Activated T-helper 2 cell treated with anti-CD3 and anti-CD28 coated beads, Interferon-gamma antibody, Interleukin-2, Interleukin-4, amounts not matched to agents 10 μg/mL and 5 μg/mL and 100 μg/mL, durations not matched to agents 14 hours and 24 hours and 36 hours (primary cell): ENCODE measurements at places on chromosomes 7 and 10.

DNA sequence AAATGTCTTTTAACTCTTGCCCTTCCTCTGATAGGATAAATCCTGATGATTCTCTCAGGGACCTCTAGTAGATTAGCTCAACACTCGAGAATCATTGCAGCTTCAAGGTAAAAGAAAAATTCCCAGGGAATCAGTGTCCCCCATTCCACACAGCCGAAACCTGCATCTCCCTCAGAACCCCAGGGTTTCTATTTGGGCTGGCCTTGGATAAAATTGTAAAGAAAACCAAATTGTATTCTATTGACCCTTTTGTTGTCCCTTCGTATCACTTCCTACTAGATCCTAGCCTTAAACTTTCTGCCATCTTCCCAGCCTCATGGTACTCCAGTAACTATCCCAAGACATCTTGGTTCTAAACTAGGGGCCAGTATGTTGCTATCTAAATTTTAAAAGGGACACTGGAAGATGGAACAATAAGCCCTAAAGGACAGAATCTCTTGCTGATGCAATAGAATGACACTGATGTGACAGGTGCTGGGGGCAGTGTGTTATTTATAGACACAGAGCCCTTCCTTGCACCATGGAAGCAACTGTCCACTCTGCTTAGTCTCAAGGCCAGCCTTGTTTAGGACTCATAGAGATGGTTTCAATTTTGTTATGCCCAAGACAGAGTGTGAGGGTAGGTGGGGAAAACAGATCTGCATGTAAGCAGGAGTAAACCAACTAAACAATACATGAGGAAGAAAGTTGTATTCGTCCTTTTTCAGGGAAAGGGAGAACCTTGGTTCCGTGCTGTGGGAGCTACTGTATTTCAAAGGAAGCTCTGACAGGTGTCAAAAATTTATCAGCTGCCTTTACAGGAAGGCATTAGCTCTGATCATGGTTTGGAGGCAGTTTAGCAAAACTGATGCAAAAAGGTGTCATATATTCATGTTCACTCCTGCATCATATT is 7.6 kb downstream of the ASB15 start:
- DNase-seq, result no peak

GRCh38 chr7:114627231-114627630 is 212.6 kb downstream of the FOXP2 start:
- no peak for DNase-seq

- DNase-seq, result no peak
Observed at GRCh38 chr10:114444819-114445218, 40.5 kb upstream of the AFAP1L2 start.

- DNase-seq, result no peak
Observed at GRCh38 chr7:135990258-135990657, 13.1 kb upstream of the MTPN start.

DNA sequence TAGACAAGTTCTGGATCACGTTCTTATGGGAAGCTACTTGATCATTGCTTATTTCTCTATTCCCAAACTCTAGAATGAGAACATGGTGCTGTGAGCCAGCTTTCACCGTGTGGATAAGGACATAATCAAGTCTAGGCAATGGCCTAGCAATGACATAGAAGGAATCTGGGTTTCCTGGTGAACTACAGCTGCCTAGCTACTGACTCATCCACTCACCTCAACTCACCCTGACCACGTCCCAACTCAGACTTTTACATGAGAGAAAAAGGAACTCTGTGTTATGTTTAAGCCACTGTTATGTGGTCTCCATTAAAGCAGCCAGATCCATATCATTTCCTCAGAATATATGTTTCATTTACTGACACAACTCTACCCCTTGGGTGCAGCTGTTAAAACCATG is 18.8 kb upstream of the MET start:
- no peak for DNase-seq

DNA sequence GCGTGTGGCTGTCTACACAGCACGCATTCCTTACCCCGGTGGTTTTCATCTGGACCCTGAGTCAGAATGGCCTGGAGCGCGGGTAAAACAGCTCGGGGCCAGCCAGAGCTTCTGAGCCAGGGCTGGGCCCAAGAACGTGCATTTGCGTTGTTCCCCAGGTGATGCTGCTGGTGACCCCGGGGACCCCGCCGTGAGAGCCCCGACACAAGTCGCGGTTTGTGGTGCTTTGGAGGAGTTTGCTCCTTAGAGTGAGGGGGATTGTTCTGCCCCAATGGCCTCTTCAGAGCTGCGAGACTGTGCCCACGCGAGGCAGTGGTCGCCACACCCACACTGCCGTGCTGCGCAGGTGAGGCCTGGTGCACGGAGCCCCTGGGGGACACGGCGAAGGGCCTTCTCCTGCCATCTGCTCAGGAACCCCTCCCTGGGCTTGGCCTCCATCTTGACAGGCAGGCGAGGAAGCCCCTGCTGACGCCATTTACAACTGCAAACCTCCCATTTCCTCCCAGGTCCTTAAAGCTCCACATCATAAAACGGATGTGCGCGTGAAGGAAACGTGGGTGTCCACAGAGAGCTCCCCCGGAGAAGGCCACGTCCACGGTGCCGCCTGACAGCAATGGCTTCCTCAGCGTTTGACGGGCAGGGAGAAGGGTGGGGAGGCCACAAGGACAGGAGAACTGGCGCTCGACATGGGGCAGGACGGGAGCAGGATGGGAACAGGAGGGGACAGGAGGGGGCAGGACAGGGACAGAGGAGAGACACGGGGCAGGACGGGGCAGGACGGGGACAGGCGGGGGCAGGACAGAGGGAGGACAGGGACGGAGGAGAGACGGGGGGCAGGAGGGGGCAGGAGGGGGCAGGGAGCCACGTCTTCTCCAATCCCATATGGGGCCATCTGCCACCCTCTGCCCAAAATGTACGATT is 477.2 kb downstream of the DNAJB6 start:
- DNase-seq, result no peak

GRCh38 chr7:53624356-53624755 is 588.9 kb downstream of the POM121L12 start:
- no peak for DNase-seq

GRCh38 chr7:110573862-110574528 is 516.9 kb upstream of the LRRN3 start:
- no peak for DNase-seq

- DNase-seq, result no peak
Observed at GRCh38 chr7:44512736-44513135, 22.3 kb upstream of the NUDCD3 start.

GRCh38 chr10:6578795-6579182 is 1.3 kb downstream of the PRKCQ start:
- no peak for DNase-seq

DNA sequence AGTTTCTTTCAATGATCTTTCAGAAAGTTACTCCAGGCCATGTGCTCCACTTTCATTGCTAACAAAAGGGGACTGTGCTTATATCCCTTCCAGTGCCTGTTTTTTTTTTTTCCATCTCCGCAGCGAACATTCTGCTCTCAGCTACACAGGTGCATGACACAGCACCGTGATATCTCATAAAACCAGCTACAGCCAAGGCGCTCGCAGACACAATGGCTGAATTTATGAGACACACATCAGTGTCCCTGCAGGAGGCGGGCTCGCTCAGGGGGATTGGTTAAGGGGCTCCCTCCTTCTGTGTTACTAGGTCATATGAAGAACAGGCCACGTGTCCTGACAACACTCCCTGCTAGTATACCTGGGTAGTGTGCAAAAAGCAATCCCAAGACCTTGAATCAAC is 245.5 kb downstream of the SKAP2 start:
- DNase-seq, result no peak
